Type B pancreatic cell (in vitro differentiated cells): ENCODE measurements at places on chromosomes 11 and 22. TPM values are rescaled to one million over a fixed set of nuclear protein-coding genes. Genes with fewer than 3 reads are reported as not detected.
A peak's percentile ranks its signal among the peaks of the same experiment; 100 is the strongest.

GRCh38 chr22:44444341-44445306, 53.4 kb downstream of the RTL6 start:
- H3K27ac ChIP-seq: no peak overlapping the region
- H3K36me3 ChIP-seq: no peaks in the 10 kb centered on the region
- H3K27me3 ChIP-seq: no peaks in the 10 kb centered on the region
- no peak overlapping the region for H3K4me3 ChIP-seq

DNA sequence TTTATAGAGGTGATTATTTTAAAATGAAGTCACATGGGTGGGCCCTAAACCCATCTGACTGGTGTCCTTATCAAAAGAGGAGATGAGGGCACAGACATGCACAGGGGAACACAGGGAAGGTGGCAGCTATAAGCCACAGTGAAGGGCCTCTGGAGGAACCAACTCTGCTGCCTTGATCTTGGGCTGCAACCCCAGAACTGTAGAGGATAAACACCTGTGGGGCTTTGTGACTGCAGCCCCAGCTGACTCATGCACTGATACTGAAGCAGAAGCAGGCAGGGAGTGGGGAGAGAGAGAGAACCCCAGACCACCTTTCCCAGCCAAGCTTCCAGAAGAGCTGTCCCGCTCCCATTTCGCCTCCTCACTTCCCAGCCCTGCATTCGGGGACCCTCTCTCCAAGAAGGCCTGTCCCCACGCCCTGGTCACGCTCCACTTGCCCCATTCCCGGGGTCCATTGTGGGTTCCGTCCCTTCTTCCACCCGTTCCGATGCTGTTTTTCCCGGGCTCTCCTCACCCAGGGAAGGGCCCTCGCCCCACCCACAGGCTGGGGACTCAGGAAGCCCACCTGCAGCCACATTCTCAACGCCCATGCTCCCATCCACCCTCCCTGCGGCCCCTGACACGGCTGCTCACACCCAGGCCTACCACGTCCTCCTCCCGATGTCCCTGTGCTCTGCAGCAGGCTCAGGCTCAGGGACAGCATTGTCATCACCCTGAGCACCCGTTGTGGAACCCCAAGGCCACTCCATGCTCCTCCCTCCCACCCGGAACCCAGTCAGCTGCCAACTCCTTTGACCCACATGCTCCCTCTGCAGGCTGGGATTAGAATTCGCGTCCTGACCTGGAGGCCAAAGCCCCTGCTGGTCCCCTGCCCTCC, 90.8 kb upstream of the SHANK2 start:
- H3K27me3 ChIP-seq: peaks cover 15% of the 10 kb centered on the region
- no peaks in the 10 kb centered on the region for H3K36me3 ChIP-seq
- peaks cover 25% of the 10 kb centered on the region for H3K4me1 ChIP-seq
- no peak overlapping the region for H3K27ac ChIP-seq

- peak overlapping the region; percentile 72 for H3K4me3 ChIP-seq
- H3K36me3 ChIP-seq: no peaks in the 10 kb centered on the region
- DNase-seq: no peak
These were observed 5.1 kb upstream of the OSBPL5 start for GRCh38 chr11:3170044-3170755.

GRCh38 chr11:32396991-32397390, 38.3 kb downstream of the WT1 start:
- H3K4me3 ChIP-seq: no peak overlapping the region
- DNase-seq: no peak
- H3K4me1 ChIP-seq: no peaks in the 10 kb centered on the region
- H3K27me3 ChIP-seq: peaks cover 31% of the 10 kb centered on the region
- H3K27ac ChIP-seq: no peak overlapping the region
- no peaks in the 10 kb centered on the region for H3K36me3 ChIP-seq

- no peaks in the 10 kb centered on the region for H3K27me3 ChIP-seq
- no peak overlapping the region for H3K27ac ChIP-seq
- no peaks in the 10 kb centered on the region for H3K4me1 ChIP-seq
- H3K4me3 ChIP-seq: no peak overlapping the region
- no peaks in the 10 kb centered on the region for H3K36me3 ChIP-seq
These were observed 1562.4 kb upstream of the RAG2 start for GRCh38 chr11:38160433-38160832.

GRCh38 chr11:132670921-132671675, 861.2 kb downstream of the OPCML start:
- peaks cover 17% of the 10 kb centered on the region for H3K4me1 ChIP-seq
- no peak for DNase-seq
- H3K27me3 ChIP-seq: peaks cover 16% of the 10 kb centered on the region
- H3K36me3 ChIP-seq: no peaks in the 10 kb centered on the region
- H3K27ac ChIP-seq: no peak overlapping the region

GRCh38 chr11:132408877-132409276, 1038.5 kb downstream of the NTM start:
- H3K4me3 ChIP-seq: no peak overlapping the region
- peaks cover 3% of the 10 kb centered on the region for H3K4me1 ChIP-seq
- H3K36me3 ChIP-seq: no peaks in the 10 kb centered on the region
- DNase-seq: no peak
- H3K27ac ChIP-seq: no peak overlapping the region
- peaks cover 50% of the 10 kb centered on the region for H3K27me3 ChIP-seq

- no peaks in the 10 kb centered on the region for H3K36me3 ChIP-seq
- H3K4me1 ChIP-seq: no peaks in the 10 kb centered on the region
- no peak overlapping the region for H3K27ac ChIP-seq
- H3K4me3 ChIP-seq: no peak overlapping the region
These were observed 8.3 kb upstream of the KRTAP5-7 start for GRCh38 chr11:71518506-71519471.

GRCh38 chr11:128045094-128045725, 542.1 kb downstream of the ETS1 start:
- H3K27ac ChIP-seq: no peak overlapping the region
- H3K4me1 ChIP-seq: peaks cover 8% of the 10 kb centered on the region
- H3K4me3 ChIP-seq: no peak overlapping the region
- DNase-seq: no peak
- no peaks in the 10 kb centered on the region for H3K27me3 ChIP-seq

DNA sequence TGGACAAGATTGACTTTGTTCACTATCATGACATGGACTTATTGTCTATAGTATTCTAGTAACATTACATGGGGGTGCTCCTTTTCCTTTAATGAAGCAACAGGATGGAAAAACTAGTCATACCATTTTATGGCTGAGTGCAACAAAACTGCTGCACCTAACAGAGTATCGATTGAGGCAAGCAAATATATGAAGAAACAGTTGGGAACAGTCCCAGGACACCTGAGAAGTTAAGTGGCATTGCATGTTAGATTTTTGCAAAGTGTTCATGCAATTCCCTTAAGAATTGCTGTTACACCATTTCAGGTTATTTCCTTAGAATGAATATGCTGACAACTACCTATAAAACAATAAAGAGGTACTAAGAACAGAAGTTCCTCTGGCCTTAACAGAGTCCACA, 541.5 kb upstream of the ANO3 start:
- DNase-seq: no peak
- H3K4me1 ChIP-seq: peaks cover 5% of the 10 kb centered on the region
- H3K36me3 ChIP-seq: no peaks in the 10 kb centered on the region
- no peaks in the 10 kb centered on the region for H3K27me3 ChIP-seq

- peak overlapping the region; percentile 100 for H3K27ac ChIP-seq
- DNase-seq: no peak
- H3K27me3 ChIP-seq: peaks cover 7% of the 10 kb centered on the region
- peaks cover 12% of the 10 kb centered on the region for H3K4me1 ChIP-seq
- H3K4me3 ChIP-seq: peak overlapping the region; percentile 95
These were observed 698 bp upstream of the ANAPC15 start for GRCh38 chr11:72112978-72113808.

- H3K27ac ChIP-seq: no peak overlapping the region
- peaks cover 7% of the 10 kb centered on the region for H3K27me3 ChIP-seq
- no peak overlapping the region for H3K4me3 ChIP-seq
- no peaks in the 10 kb centered on the region for H3K36me3 ChIP-seq
These were observed 75.8 kb upstream of the SESN3 start for GRCh38 chr11:95306801-95307200.

DNA sequence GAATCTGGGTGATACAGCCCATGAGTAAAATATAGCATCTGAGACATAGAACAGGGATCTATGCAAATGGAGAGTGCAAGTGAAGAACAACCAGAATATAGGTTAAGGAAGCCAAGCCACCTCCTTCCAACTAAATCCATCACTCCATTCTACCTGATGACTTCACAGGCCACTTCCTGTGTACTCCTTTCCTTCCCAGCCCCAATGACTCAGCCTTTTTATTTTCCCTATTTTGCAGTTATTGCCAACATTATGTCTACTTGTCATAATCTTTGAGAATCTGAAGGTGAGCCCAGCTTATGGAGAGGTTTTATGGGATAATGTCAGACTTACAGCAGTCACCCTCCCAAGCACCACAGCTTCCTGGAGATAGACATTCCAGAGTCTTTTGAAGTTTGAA, 1.4 kb upstream of the OR52M1 start:
- H3K27me3 ChIP-seq: peaks cover 12% of the 10 kb centered on the region
- H3K36me3 ChIP-seq: no peaks in the 10 kb centered on the region
- DNase-seq: no peak

DNA sequence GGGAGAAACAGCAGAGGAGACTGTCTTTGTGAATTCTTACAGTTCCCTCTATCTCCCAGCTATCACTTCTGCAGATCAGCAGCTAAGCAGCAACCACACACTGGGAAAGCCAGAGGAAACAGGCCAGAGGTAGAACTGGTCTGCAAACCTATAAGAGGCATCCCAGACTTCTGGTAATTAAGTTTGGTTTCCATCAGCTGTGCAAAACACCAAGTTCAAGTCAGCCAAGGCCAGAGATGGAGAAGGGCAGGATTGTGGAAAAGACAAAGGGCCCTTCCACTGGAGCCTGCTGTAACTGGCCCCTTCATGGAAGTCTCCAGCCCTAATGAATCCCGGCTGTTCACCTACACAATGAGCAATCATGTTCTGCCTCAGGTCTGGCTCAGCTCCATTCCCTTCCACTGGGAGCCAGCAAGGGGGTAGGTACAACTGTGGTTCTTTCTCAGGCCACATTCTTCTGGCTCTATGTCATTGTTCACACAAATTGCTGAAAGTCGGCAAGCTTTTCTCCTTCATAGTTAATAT, 4.6 kb upstream of the PAMR1 start:
- H3K4me1 ChIP-seq: peaks cover 22% of the 10 kb centered on the region
- peak overlapping the region; percentile 6 for H3K4me3 ChIP-seq
- DNase-seq: no peak
- no peaks in the 10 kb centered on the region for H3K36me3 ChIP-seq
- H3K27ac ChIP-seq: no peak overlapping the region
- H3K27me3 ChIP-seq: peaks cover 44% of the 10 kb centered on the region

GRCh38 chr11:86793307-86793706, 7.0 kb upstream of the PRSS23 start:
- H3K4me3 ChIP-seq: no peak overlapping the region
- H3K27me3 ChIP-seq: peaks cover 3% of the 10 kb centered on the region
- H3K27ac ChIP-seq: no peak overlapping the region
- no peak for DNase-seq
- H3K4me1 ChIP-seq: peaks cover 33% of the 10 kb centered on the region

The MFRP gene
- not detected in 2 replicates for total RNA-seq

The SCGB1D2 gene
- not detected in 2 replicates for total RNA-seq

The CDC45 gene
- total RNA-seq: 10.6 and 19.0 TPM in 2 replicates

The RASGRP2 gene
- total RNA-seq: 3.0 and 11.7 TPM in 2 replicates
